ENCODE measurements at places on chromosomes 7 and 10.

- no peak for DNase-seq
These were observed 13.6 kb downstream of the DGKB start for GRCh38 chr7:14888962-14889361.

- DNase-seq = peak; percentile 14
These were observed 482 bp upstream of the ERCC6 start for GRCh38 chr10:49539320-49539885.

- DNase-seq = no peak
These were observed 480.4 kb downstream of the GATA3 start for GRCh38 chr10:8534891-8535290.

- DNase-seq = no peak
These were observed 196.4 kb upstream of the VSTM2A start for GRCh38 chr7:54345746-54346145.

Data from right renal pelvis (tissue), 4 donors.